ENCODE measurements at places on chromosomes 4 and X.

DNA sequence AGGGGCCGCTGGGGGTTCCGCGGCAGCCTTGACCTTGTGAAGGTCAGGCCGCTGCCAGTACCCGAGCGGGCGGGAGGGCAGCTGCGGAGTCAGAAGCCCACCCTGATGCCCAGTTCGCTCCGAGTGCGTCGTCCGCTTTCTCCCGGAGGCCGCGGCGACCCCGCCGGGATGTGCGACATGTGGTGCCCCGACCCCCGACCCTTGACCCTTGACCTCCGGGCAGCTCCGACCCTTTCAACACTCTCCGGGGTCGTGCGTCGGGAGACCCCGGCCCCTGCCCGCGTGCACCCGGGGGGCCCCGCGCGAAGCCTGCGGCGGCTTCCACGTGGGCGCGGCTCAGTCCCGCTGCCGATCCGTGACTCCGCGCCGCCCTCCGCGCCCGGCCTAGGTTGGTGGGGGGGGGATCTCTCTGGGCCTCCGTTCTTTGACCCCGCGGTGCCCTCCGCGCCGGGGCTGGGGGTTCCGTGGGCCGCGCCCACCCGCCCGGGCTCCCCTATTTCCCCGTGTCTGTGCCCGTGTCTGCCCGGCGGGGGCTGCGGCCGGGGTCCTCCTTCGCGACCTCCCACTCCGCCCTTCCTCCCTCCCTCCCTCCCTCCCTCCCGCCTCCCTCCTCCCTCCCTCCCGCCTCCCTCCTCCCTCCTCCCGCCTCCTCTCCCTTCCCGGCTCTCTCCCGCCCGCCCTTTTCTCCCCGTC lies 609 bp upstream of the SLC25A6 start:
- DNase-seq: no peak

DNA sequence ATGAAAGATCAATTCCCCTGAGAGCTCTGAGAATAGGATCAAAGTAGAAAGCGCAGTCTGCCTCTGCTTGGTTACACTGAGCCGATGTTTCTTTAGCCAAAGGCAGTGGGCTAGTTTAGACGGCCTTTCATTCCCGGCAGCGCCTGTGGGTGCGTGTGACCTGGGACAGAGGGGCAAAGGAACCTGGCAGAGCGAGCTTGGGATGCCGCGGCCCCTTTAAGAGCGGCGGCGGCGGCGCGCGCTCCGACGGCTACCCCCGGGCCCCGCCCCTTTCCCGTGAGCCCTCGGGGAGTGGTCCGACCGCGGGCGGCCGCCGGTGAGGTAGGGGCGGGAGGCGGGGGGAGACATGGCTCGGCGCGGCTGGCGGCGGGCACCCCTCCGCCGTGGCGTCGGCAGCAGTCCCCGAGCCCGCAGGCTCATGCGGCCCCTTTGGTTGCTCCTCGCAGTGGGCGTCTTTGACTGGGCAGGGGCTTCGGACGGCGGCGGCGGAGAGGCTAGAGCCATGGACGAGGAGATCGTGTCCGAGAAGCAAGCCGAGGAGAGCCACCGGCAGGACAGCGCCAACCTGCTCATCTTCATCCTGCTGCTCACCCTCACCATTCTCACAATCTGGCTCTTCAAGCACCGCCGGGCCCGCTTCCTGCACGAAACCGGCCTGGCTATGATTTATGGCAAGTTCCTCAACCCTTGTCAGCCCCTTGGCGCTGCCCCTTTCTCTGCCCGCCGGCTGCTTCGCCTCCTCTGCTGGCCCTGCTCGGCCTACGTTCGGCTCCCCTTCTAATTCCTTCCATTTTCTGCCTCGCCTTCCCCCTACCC lies at the start of gene SLC9A6:
Gene SLC9A6 (plus strand): TSS at position 279 of the 816 bp plus-strand sequence. CDS start 224 bp downstream, at position 503.
- DNase-seq: peak; percentile 73

DNA sequence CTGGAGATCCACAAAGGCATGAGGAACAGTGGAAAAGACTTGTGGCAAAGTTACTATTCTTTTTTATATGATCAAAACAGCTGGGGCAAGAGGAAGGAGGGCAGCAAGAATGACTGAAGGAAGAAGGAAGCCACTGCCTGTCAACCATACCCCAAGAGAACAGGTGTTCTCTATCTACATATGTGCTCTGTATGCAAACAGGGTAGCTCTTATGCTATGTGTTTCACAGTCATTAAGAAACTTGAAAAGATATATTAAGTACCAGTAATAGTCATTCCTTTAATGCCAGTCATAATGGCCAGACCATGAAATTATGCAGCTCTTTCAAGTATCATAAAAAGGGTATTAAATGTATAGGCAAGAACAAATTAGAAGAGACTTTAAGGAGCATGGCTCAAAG lies 363.9 kb downstream of the KLHL13 start:
- no peak for DNase-seq

GRCh38 chr4:1469043-1469442 lies 62.8 kb upstream of the NKX1-1 start:
- DNase-seq: no peak

DNA sequence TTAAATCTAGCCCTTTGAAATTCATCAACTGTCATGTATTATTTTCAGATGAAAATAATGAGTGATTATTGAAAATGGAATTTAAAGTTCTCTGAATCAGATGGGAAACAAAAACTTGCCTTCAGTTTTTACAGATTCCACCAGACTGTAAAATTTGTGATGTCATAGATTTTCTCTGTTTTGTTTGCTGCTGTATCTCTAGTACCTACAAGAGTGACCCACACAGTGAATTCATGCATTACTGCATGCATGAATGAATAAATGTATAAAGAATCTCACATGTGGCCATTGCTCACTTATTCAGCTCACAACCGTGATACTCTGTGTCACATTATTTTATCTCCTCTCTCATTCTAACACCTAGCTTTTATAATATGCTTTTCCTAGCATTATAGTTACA lies 532.2 kb upstream of the AGA start:
- DNase-seq: no peak

GRCh38 chrX:119853444-119853843 lies 681 bp upstream of the UPF3B start:
- DNase-seq: peak; percentile 20

DNA sequence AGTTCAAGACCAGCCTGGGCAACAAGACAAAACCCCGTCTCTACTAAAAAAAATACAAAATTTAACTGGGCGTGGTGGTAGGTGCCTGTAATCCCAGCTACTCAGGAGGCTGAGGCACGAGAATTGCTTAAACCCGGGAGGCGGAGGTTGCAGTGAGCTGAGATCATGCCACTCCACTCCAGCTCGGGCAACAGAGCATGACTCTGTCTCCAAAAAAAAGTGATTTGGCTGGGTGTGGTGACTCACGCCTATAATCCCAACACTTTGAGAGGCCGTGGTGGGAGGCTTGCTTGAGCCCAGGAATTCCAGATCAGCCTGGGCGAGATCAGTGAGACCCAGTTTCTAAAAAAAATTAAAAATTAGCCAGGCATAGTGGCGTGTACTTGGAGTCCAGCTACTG lies 4.1 kb downstream of the OPHN1 start:
- DNase-seq: no peak

- DNase-seq: no peak
Measured at GRCh38 chrX:151870602-151871001, 42.1 kb upstream of the MAGEA4 start.

DNA sequence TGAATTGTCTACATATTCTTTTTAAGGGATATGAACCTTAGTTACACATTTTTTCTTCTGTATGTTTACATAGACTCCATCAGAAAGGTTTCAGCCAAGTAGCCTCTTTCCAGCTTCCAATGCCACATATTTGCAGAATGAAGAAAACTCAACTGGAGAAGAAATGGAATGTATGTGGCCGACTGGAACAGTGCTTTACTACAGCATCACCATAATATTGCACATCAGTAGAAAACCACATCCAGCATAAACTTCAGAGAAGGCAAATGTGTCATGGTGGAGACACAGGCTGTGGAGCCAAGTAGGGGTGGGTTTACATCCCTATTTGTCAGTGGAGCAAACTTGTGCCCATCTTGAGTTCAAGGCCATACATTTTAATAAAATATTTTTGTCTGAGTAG lies 204.8 kb upstream of the LDB2 start:
- no peak for DNase-seq

- peak; percentile 2 for DNase-seq
Measured at GRCh38 chrX:49761481-49761880, 65.7 kb upstream of the PAGE1 start.
